ENCODE measurements at places on chromosomes 3 and 15.

GRCh38 chr3:70754314-70754713 is 441.9 kb upstream of the MDFIC2 start:
- no peak for DNase-seq

DNA sequence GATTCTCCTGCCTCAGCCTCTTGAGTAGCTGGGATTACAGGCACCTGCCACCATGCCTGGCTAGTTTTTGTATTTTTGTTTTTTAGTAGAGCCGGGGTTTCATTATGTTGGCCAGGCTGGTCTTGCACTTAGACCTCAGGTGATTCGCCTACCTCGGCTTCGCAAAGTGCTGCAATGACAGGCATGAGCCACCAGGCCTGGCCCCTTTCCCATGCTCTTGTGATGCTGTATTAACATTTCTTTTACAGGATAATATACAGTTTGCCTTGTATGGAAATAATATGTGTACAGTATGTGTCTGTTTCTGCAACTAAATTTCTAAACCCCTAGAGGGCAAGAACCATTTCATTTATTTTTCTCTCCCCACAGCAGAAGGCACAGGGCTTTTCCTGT is 37.8 kb downstream of the SCG5 start:
- DNase-seq = no peak

DNA sequence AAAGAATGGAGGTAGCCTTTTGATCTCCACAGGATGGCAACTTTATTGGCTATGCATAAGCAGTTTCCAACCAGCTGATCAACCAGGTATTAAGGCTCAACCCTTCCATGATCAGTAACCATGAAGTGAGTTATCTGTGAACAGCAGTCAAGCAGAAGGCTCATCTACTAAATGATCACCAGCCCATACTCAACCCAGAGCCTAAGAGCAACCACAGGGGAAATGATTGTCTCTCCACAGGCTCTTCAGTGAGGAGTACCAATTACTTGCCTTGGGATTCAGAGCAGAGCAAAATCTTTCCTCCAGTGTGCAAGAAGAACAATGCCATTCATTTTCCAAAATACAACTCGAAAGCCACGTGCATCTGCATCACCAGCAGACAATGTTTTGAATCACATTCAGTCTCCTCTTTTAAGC is 754.8 kb downstream of the ROBO1 start:
- no peak for DNase-seq

- no peak for DNase-seq
Measured at GRCh38 chr15:101113114-101114005, 138.5 kb downstream of the CHSY1 start.

DNA sequence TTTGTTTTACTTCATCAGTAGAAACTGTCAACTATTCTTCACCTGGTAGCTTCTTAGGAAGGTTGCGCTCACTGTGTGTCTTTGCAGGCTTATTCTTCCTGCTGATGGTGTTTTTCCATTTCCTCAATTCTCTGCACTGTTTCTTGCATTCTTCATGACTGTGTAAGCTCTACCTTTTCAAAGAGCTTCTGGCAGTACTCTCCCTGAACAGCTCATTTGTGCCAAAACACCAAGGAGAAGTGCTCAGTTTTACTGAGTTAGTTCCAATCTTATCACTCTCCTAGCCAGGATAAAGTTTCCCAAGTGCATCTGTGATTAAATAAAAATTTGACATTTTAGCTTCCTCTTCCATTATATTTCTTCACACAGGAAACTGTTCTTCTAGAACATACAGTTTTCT is 339.8 kb downstream of the EPHA3 start:
- no peak for DNase-seq

DNA sequence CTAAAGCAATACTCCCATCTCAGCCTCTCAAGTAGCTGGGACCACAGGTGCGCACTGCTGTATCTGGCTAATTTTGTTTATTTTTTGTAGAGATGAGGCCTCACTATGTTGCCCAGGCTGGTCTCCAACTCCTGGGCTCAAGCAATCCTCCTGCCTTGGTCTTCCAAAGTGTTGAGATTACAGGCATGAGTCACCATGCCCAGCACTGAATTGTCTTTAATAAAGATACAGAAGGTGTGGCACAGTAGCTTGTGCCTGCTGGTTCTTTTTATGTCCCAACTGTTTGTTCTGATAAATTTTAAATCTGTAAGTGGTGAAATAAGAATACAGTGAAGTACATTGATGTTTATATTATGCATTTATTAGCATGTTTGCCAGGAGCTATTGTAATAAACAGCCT is 20.6 kb upstream of the TRAK1 start:
- DNase-seq = no peak

DNA sequence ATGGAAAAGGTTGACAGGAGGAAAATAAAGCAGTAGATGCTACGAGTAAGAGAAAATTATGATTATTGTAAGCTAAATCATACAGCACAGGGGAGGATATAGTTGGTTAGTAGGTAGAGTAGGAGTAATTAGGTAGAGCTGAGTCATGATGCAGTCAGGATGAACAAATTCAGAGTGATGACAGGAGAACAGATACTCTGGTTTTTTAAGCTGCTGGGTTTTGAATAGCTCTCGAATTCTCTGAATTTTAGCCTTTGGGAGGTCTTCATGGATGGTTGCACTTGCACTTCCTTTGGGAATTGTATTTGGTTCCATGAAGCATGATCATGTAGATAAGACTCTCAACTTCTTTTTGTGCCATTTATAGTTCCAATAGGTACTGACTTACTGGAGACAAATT is 96.2 kb downstream of the ECT2 start:
- no peak for DNase-seq

DNA sequence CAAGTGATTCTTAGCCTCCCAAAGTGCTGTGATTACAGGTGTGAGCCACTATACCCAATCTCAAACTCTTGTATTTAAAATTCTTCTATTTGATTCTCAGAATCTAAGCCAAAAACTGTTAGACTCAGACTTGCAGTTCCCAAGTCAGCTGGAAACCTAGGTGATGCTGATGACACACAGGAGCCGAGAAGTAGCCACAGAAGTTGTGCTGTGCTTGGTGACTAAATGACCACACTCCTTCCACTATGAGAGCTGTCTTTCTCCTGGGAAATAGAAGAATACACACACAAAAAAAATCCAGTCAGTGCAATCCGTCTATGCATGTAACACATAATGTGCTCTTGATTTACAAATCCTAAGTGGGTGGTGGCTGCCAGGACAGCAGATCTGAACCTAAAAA is 33.9 kb downstream of the ILDR1 start:
- DNase-seq = no peak

- no peak for DNase-seq
Measured at GRCh38 chr3:151209654-151210053, 6.6 kb upstream of the GPR171 start.

DNA sequence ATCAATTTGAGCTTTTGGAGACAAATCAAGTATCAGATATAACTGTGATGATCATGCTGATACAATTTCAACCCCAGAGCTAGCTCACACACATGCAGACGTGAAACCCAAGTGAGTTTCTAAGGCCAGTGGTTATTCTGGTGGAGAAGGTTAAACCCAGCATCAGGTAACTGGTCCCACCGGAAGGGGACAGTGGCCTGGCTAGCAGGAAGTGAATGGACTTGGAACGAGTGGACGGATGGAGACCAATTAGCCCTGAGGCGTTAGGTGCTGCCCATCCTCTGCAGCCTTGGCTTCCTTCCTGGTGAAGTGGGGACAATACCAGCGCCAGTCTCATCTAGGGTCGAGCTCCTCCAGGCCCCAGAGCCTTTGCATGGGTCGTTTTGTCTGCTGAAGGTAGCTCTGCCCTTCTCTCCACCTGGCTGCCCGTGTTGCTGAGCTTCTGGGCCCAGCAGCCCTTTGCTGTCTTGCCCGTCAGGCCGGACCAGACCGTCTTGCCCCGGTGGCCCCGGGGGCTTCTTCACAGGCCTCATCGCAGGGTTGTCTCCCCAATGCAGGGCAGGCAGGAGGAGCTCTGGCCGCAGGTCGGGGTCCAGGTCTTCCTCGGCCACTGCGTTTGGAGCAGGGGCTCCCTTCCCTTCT is 915 bp upstream of the KCTD6 start:
- DNase-seq = no peak

GRCh38 chr3:4586381-4586780 is 93.2 kb downstream of the ITPR1 start:
- DNase-seq = no peak

GRCh38 chr3:73757536-73757935 is 132.8 kb upstream of the PDZRN3 start:
- no peak for DNase-seq

- DNase-seq = no peak
Measured at GRCh38 chr15:23420806-23421575, 26.1 kb downstream of the GOLGA6L2 start.

GRCh38 chr3:77329116-77329515 is 289.2 kb downstream of the ROBO2 start:
- no peak for DNase-seq

DNA sequence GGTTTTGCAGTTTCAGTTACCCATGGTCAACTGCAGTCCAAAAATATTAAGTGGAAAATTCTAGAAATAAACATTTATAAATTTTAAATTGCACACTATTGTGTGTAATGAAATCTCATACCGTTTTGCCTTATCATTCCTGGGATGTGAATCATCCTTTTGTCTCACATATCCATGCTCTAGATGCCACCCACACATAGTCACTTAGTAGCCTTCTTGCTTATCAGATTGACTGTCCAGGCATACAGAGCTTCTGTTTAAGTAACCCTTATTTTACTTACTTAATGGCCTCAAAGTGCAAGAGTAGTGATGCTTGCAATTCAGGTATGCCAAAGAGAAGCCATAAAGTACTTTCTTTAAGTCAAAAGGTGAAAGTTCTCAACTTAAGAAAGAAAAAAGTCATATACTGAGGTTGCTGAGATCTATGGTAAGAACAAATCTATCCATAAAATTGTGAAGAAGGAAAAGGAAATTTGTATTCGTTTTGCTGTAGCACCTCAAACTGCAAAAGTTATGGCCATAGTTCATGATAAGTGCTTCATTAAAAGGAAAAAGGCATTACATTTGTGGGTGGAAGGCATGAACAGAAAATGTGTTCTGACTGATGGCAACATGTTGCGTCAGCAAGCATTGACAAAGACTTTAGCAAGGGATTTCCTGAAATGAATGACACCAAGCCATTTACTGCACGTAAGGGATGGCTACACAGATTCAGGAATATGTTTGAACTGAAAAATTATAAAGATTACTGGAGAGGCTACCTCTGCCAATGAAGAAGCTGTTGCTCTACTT is 43.8 kb downstream of the SPATA16 start:
- DNase-seq = no peak

Data from stimulated activated CD8-positive, alpha-beta memory T cell treated with anti-CD3 and anti-CD28 coated beads, Interleukin-7, amount 100 ng/mL, for 1 hour (primary cell).